ENCODE measurements at places on chromosomes 13 and 19.

DNA sequence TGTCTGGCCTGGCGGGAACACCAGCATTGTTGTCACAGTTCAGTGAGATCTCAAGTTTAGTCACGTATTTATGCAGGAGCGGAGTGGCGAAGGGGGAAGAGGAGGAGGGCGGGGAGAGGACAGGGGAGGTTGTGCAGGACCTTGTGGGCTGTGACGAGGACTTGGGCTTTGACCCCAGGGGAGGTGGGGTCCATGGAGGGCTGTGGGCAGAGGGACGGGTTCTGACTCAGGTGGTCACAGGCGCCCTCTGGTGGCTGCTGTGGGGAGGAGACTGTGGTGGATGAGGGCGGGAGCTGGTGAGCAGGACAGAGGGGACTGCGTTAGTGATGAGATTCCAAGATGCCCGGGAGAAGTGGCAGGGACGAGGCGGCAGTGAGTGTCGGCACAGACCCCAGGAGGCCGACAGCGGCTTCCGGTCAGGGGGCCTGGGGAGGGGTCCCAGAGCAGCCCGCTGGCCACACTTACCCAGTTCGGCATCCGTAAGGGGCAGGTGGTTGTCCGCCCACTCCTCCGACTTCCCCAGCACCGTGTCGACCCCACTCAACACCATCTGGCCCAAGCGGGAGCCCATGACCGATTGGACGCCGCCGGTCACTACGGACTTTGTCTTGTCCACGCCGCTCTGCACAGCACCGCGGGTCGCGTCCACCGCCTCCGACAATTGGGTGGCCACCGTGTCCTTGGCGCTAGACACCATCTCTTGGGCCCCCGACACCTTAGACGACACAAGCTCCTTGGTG is 15.7 kb downstream of the PLIN3 start:
- no peak for DNase-seq

- DNase-seq: peak; percentile 3
These were observed 187.3 kb upstream of the UBL3 start for GRCh38 chr13:30037766-30038165.

DNA sequence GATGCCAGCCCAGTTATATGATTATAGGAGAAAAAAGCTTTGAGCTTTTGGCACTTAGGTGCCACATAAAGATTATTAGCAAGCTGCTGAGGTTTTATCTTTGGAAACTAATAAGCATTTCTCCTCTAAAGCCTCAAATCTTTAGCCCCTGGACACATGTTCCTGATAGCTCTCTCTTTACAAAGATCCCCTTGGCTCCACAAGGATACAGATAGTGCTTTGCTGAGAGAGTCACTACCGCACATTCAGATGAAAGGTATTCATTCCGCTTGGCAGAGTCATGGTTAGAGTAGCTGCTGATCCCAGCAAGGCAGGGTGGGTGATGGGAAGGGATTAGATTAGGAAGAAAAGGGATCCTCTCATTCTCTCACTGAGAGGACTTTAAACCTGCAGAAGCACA is 28.2 kb upstream of the PSG7 start:
- DNase-seq: no peak

- DNase-seq: no peak
These were observed 138.0 kb downstream of the TNFSF13B start for GRCh38 chr13:108407495-108407894.

DNA sequence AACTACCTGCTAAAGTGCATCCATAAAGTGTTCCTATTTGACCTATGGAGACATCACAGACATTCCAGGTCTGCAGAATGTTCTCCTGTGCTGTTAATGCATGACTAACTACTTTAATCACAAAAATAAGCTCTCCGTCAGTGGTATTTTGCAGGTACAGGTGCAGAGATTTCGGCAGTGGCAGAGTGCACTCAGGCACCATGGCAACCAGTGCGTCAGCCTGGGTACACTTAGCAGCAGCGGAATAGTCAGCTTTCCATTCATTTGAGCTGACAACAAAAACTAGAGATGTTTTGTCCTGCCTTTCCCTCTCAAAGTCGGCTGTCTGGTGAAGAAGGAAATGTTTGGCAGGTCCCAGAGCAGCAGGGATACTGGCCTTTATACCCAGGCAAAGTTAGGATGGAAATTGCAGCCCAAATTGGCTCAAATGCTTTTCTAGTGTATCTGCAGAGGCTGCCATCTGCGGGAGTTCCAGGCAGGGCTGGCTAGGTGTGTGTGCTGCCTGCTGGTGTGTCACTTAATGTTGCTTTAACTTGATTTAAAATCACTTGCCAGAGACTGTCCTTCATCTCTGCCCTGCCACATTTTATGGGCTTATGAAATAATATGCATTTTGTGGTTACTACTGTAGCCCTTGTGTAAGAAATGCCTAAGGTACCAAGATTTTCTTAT is 195.8 kb downstream of the RAP2A start:
- DNase-seq: no peak

GRCh38 chr13:73631411-73631810 is 502.8 kb downstream of the KLF12 start:
- no peak for DNase-seq

DNA sequence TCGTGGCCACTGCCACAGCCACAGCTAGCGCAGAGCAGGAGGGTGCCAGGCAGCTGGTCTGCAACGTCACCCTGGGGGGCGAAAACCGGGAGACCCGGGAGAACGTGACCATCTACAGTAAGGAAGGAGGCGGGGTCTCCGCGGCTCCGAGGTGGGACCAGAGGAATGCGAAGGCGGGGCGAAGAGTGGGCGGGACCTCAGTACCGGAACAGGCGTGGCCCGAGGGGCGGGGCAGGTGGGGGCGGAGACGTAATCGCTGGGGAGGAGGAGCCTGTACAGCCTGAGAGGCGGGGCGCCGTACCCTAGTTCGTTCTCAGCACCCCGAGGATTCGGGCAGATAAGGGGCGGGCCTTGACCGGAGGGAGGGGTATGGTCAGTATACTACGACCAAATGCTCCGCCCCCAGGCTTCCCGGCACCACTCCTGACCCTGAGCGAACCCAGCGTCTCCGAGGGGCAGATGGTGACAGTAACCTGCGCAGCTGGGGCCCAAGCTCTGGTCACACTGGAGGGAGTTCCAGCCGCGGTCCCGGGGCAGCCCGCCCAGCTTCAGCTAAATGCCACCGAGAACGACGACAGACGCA is 2.5 kb downstream of the ICAM5 start:
- peak; percentile 56 for DNase-seq

DNA sequence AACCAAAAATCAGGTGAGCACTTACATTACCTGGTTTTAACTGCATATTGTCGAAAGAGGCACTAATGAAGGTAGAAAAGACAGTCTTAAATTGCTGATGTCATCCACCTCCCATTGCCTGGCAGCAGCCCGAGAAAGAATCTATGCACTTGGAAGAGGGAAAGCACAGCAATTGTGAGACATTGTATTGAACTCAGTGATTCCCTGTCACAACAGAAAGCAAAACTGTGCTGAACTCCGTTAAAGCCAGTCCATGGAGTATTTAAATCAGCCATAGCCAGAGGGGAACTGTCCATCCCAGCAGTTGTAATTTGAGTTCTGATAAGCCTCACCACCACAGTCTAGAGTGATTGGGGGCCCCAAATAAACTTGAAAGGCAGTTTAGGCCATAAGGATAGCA is 466.6 kb upstream of the PCDH9 start:
- no peak for DNase-seq

DNA sequence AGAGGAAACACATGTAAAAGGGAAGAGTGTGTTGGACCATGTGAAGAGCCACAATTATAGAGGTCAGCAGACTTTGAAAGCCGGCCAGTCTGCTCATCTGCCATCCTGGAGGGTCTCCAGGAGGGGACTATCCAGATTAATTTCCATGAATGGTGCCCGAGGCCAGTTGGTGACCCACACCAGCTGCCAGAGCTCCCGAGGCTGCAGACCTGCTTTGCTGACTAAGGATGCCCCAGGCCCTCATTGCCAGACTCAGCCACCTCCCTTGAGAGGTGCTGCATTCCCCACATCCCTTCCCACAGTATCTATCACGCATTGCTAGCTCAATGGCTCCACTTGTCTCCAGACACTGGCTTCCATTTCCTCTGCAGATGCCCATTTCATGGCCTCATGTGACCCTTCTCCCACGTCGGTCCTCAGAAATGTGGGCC is 110.3 kb downstream of the NALCN start:
- DNase-seq: no peak

DNA sequence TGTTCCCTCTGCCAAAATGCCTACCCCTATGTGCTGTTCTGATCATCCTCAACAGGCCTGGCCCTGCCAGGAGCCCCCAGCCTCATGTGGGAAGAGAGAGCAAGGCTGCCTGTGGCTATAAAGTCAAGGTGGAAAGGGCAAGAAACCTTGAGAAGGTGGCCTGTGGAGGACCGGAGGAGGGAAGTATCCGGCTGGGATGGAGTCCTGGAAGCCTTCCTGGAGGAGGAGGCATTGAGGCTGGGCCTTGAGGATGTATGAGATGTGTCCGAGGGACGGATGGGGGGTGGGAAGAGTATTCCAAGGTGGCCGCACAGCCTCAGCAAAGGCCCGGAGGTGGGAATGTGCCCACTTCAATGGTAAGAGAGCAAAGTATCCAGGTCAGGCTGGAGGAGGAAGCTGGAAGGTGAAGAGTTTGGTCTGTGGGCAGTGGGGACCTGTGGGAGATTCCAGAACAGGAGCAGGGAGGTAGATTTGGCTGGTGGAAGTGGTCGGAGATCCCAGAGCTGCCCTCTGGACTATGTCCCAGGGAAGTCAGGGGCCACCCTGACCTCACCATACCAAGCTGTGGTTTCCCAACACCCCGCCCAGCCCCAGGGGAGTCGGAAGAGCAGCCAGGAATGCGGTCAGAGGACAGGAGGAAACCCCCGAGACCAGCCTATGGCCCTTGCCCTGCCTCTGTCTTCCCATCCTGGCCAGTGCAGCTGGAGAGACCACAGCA is 3.0 kb upstream of the PLIN4 start:
- DNase-seq: no peak

- DNase-seq: no peak
These were observed 2.0 kb upstream of the LENG9 start for GRCh38 chr19:54465426-54466109.

DNA sequence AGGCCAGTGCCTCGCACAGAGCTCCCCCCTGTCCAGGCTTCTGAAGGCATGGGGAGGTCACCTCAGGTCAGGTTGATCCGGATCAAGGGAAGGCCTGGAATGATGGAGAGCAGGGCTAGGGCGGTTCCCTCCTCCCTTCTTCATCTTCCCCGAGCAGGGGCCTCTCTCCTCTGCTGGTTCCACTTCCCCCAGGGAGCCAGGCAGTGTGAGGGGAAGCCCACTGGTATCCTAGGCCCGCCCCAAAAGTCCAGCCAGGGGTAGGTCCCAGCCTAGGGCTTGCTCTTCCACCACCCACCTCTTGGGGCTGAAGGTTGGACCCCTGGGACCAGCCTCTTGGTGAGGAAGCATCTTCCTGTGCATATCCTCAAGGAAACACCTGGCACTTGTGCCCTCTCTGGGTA is 16.4 kb upstream of the PRR19 start:
- no peak for DNase-seq

DNA sequence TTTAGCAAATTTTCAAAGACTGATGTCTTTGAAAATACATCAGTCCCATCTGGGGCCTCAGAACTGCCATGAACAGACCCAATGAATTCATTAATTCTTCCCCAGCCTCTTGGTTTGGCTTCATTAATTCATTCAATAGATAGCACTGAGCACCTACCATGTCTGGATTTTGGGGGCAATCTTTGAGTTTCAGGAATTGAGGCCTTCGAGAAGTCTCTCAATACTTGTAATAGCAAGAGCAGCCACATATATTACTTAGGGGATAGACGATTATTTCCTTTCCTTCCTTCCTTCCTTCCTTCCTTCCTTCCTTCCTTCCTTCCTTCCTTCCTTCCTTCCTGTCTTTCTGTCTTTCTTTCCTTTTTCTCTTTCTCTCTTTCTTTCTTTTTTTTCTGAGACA is 64.8 kb downstream of the ALOX5AP start:
- no peak for DNase-seq

DNA sequence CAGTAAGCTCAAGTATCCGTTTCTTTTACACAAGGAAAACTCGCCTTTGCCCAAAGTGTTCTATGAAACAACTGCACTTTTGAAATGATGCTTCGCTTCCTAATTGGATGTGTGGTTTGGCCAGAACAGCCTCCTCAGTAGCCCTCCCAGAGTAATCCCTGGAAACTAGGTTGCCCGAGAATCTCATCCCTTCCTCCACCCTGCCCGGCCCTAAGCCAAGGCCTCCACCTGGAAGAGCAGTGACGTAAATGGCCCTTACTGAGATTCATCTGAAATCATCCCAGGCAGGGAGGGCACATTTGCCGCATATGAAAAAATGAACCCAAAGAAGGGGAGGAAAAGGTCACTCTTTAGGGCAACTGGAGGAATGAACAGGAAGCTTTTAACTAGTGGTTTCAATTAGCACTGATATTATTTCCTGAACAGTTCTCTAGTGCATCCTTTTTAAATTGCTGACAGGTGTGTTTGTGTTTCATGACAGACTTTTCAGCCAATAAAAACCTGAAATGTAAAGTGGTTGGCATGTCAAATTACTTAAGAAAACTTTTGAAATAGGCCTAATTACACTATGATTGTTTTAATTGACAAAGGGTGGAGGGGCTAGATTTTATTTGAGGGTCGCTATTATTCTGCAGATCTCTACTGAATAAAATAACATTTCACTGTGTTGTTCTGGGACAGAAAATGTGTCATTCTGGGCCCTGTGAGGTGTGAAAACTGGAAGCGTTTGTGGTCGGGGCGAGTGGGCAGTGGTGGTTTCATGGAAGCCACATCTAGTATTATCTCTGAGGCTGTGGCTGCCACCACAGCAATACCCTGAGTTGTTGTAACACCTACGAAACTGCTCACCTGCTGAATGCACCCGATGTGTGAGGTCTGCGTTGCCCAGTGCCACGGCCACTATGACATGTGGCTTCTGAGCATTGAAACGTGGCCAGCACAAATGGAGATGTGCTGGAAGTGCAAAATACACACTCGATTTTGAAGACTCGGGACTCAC is 112.1 kb downstream of the ZIC5 start:
- peak; percentile 2 for DNase-seq

- DNase-seq: no peak
These were observed 43.0 kb downstream of the IFT88 start for GRCh38 chr13:20610006-20610405.

DNA sequence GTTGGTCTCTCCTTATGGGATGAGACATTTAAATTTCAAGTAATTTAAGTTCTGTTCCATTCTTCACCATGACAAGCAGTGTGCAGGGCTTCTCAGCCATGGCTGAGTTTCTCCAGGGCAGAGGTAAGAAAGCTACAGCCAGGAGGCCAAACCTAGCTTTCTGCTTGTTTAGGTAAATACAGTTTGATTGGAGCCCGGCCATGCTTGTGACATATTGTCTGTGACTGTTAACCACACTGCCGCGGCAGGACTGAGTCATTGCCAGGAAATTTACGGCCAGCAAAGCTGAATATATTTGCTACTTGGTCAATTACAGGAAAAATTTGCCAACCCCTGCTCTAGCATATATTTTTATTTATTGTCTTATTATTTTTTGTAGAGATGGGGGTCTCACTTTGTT is 10.7 kb downstream of the NLRP8 start:
- no peak for DNase-seq

DNA sequence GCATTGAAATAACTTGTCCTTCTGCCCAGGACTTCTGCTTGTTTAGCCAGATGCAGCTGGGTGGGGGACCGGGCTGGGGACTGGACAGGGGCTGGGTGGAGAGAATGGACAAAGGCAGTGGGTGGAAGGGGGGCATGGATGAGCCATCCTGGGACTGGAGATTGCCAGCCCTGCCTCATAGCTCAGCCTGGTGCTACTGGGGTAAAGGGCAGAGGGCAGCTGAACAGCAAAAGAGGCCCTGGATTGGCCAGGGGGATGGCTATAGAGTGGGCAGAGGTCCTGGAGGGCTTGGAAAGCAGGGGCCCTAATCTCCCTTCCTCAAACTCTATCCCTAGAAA is 17.7 kb upstream of the PLAUR start:
- no peak for DNase-seq

- no peak for DNase-seq
These were observed 1.1 kb downstream of the HSPB6 start for GRCh38 chr19:35755550-35756376.

GRCh38 chr19:1457031-1457739 is 7.3 kb downstream of the APC2 start:
- no peak for DNase-seq

All from HFF-Myc (cell line).